ENCODE measurements at places on chromosomes 7 and 10.

GRCh38 chr7:150396851-150397260 lies 17.7 kb downstream of the ZNF775 start:
- no peak for DNase-seq

DNA sequence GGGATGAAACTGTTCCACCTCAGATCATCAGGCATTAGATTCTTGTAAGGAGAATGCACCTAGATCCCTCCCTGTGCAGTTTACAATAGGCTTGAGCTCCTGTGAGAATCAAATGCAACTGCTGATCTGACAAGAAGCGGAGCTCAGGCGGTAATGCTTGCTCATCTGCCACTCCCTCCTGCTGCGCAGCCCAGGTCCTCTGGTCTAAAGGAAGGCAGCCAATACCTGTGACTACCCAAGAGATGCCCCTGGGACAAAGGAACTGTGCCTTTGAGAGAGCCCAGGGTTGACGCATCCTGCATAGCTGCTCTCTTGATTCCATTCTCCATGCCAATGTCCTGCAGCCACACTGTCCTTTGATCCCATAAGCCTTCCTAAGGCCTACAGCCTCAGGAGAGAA lies 73.1 kb downstream of the ADCYAP1R1 start:
- no peak for DNase-seq

GRCh38 chr7:149291036-149291780 lies 29.2 kb downstream of the ZNF783 start:
- DNase-seq: no peak

GRCh38 chr10:66931949-66932343 lies 6.1 kb downstream of the LRRTM3 start:
- DNase-seq: no peak

- DNase-seq: no peak
These were observed 124.6 kb downstream of the AUTS2 start for GRCh38 chr7:69722843-69723242.

- no peak for DNase-seq
These were observed 24.2 kb downstream of the TRIM8 start for GRCh38 chr10:102668326-102669107.

GRCh38 chr7:116560021-116560970 lies 35.5 kb downstream of the CAV1 start:
- no peak for DNase-seq

Measured in stimulated activated CD8-positive, alpha-beta memory T cell treated with anti-CD3 and anti-CD28 coated beads, Interleukin-7, amount 100 ng/mL, for 1 hour (primary cell).